ENCODE measurements at places on chromosomes 6 and 20.

DNA sequence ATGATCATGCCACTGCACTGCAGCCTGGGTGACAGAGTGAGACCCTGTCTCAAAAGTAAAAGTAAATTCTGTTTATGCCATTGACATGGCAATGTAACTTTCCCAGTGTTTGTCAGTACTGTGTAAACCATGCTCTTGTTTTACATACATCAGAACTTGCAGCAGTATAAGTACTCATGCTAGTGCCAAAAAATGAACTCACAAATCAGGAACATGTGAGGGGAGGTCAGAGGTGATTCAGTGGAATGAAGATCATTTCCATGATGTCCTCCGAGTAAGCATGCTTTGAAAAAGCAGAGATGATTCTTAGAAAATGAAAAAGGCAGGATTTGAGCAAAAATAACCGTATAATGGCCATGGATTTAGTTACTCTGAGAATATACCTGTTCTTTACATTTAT, 81.9 kb downstream of the ANKS1A start:
- no peak for DNase-seq

- no peak for DNase-seq
Measured at GRCh38 chr20:64142590-64142989, 21.7 kb upstream of the MYT1 start.

GRCh38 chr6:153015094-153015640, 12.7 kb upstream of the MTRF1L start:
- no peak for DNase-seq

DNA sequence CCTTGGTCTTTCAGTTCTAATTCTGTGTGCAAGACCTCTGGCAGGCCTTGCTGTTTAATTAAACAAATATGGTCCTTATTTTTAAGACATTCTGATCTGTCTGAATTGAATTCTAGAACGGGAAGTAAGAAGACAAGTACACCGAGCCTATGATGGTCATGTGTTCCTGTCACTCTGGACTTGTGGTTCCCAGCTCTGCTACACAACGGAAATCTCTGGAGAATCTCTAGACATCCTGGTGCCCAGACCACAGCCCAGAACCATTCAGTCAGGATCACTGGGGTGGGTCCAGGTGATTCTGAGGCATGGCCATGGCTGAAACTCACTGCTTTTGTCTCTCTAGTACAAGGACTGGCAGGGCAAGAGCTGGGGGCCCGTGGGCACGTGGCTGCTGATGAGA, 15.9 kb upstream of the KCNK16 start:
- DNase-seq: no peak

GRCh38 chr20:63363013-63363957, 2.1 kb upstream of the CHRNA4 start:
- DNase-seq: no peak

DNA sequence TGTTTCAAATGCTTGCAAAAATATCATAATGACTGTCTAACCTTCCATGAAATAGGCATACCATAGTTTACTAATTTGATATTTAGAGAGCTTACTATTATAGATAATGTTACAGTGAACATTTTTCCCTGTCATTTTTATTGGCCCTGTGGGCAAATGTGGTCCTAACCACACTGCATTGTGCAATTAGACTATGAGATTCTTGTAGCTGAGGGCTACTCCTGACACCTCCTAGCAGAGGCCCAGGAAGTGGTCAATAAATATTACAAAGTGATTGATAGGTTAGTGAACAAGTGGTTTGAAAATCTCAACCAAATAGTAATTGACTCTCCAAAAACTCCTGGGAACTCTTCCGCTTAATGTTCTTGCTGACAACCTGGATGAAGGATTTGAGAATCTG, 160.5 kb upstream of the KCNG1 start:
- DNase-seq: no peak

Measured in stimulated activated CD8-positive, alpha-beta memory T cell treated with anti-CD3 and anti-CD28 coated beads, Interleukin-4, amount 100 ng/mL, for 48 hours (primary cell).